ENCODE measurements at places on chromosomes 12 and 14. TPM values are rescaled to one million over a fixed set of nuclear protein-coding genes. Genes with fewer than 3 reads are reported as not detected.

Gene MMP14
- 187 TPM for total RNA-seq

Gene SYT1
- 0.49 TPM for total RNA-seq

Gene TUBA1C
- 956 TPM for total RNA-seq

Gene CLEC4C
- total RNA-seq: not detected

Gene RPS6KL1
- total RNA-seq: 1.6 TPM

Gene PRIMA1
- 0.07 TPM for total RNA-seq

Gene COX8C
- total RNA-seq: not detected

Gene HOXC11
- not detected for total RNA-seq

Gene RNU4-1
- under 0.01 TPM for total RNA-seq

Gene CLEC9A
- not detected for total RNA-seq

Gene GLT8D2
- total RNA-seq: 1.6 TPM

Gene RBMS2
- total RNA-seq: 21.6 TPM

Gene SLC17A8
- total RNA-seq: not detected

Gene OR4E2
- not detected for total RNA-seq

Gene DHRS2
- total RNA-seq: 0.21 TPM

Gene SERPINA10
- not detected for total RNA-seq

Gene KCNA5
- not detected for total RNA-seq

Gene GALNT6
- 42.5 TPM for total RNA-seq

Gene CHFR
- 28.4 TPM for total RNA-seq

Gene RHEBL1
- total RNA-seq: 0.09 TPM

Gene DNAJC22
- 0.35 TPM for total RNA-seq

Gene ADCY6
- total RNA-seq: 18.2 TPM

Gene CCER1
- total RNA-seq: not detected

Gene TMEM19
- total RNA-seq: 13.2 TPM

Gene UBR7
- 24.5 TPM for total RNA-seq

Gene SOAT2
- total RNA-seq: not detected

All from airway epithelial cell (primary cell).